ENCODE measurements at places on chromosomes 2 and 18. TPM values are rescaled to one million over a fixed set of nuclear protein-coding genes. Genes with fewer than 3 reads are reported as not detected.

RAPGEF4 gene
- 1.0 TPM for total RNA-seq

CCDC68 gene
- total RNA-seq, result 2.7 TPM

CASP8 gene
- total RNA-seq, result 14.2 TPM

REG3G gene
- total RNA-seq, result not detected

CLEC4F gene
- not detected for total RNA-seq
